ENCODE measurements at places on chromosomes 2 and 18. TPM values are rescaled to one million over a fixed set of nuclear protein-coding genes. Genes with fewer than 3 reads are reported as not detected.

THUMPD2 gene
- total RNA-seq, result 15.9 TPM

RPE gene
- 46.5 TPM for total RNA-seq

NRP2 gene
- total RNA-seq, result 11.1 TPM

FKBP1B gene
- total RNA-seq, result 1.4 TPM

IL1RL1 gene
- total RNA-seq, result 16.2 TPM

ERFE gene
- not detected for total RNA-seq

CD207 gene
- not detected for total RNA-seq

ALKAL2 gene
- 1.1 TPM for total RNA-seq

RNF103 gene
- total RNA-seq, result 16.4 TPM

RAMP1 gene
- total RNA-seq, result 11.8 TPM

SIX3 gene
- not detected for total RNA-seq

CRYGC gene
- total RNA-seq, result not detected

Data from T-helper 1 cell treated with Interleukin-12 subunit alpha and Interleukin-12 subunit beta and Interleukin-4 antibody, amounts not matched to agents 30 ng/mL and 1 ng/mL, for 36 hours (primary cell).